HCEC 1CT (cell line): ENCODE measurements at places on chromosomes 4 and X.

GRCh38 chr4:7645956-7646355, 211.2 kb upstream of the PSAPL1 start:
- no peak for DNase-seq

- DNase-seq = no peak
These were observed 73.9 kb upstream of the IRF2 start for GRCh38 chr4:184548316-184548647.

DNA sequence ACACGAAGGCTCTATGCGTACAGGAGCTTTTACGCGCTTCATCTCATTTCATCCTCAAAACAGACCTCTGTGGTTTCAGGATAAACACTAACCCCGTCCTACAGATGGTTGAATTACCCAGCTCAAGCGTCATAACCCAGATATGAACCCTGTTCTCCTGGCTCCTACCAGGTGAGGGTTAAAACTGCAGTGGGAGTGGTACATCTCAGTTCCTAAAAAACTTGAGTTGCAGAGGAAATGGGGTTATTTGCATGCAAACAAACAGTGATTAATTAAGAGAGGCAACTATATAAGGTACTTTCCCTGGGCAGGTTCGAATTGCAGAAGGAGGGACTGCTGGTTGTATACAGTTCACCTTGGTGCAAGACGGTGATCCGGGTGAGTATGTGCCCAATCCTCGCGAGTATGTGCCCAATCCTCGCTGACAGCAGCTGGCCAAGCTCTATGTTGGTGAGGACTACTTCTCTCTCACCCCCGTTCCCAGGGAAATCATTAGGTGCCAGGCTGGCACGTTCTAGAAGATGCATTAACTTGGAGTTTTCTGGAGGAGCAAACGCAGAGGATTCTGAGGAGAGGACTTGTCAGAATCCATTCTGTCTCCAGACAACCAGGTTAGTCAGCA, 72.6 kb downstream of the FHDC1 start:
- DNase-seq = no peak

GRCh38 chrX:124462931-124463330, 116.6 kb downstream of the SH2D1A start:
- no peak for DNase-seq

DNA sequence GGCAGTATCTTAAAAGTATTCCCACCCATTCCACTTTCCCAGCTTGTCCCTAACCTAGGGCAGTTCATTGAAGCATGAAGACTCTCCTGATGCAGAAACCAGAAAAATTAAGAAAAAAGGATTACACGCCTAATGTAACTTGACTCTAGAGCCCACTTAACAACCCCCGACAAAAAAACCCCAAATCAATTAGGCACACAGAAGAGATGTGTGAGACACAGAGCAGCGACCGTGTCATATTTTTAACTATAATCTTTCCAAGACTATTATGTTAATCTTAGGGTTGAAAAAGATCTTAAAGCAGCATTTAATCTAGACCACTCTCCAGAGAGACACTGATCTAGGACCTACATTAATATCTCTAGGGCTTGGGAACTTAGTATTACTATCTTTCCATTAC, 1.3 kb downstream of the YTHDC1 start:
- DNase-seq = no peak
